ENCODE measurements at places on chromosomes 4 and X.
A peak's percentile ranks its signal among the peaks of the same experiment; 100 is the strongest.

- DNase-seq, result no peak
Observed at GRCh38 chrX:118862091-118862490, 38.5 kb downstream of the ZCCHC12 start.

GRCh38 chrX:2521927-2522386, 21.2 kb upstream of the DHRSX start:
- no peak for DNase-seq

- no peak for DNase-seq
Observed at GRCh38 chr4:74950200-74950599, 17.3 kb downstream of the PARM1 start.

DNA sequence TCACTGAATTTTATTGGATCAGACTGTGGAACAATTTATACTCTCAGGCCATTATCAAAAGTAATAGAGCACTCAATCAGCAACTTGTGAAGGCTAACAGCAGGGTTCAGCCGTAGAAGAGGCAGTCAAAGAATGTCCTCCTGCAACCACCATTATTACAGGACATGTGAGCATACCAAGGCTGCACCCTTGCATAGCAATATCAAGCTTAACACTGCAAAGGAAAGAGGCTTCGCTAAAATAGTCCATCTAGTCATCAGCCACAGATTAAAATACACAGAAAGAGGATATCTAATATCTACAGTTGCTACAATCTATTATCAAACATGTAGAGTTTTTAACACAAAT, 42.9 kb upstream of the TMPRSS11B start:
- no peak for DNase-seq

- DNase-seq, result no peak
Observed at GRCh38 chr4:90543419-90544170, 416.4 kb downstream of the CCSER1 start.

GRCh38 chr4:181702864-181703495, 540.2 kb upstream of the TENM3 start:
- DNase-seq, result no peak

DNA sequence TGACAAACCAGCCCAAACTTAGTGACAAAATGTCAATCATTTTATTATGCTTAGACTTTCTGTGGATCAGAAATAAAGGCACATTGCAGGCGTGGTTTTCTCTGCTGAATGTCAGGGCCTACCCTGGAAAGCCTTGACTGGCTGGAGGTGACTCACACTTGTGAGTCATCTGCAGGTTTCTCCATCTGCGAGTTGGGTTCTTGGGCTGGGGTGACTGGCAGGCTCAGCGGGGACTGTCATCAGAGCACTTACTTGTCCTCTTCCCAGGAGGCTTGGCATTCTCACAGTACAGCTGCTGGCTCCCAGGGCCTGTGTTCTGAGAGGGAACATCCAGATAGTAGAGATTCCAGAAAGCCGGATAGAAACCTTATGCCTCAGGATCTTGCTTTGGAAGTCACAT, 153.8 kb upstream of the AGA start:
- DNase-seq, result peak; percentile 87

- DNase-seq, result peak; percentile 58
Observed at GRCh38 chr4:189060104-189060503, 880.6 kb upstream of the FRG1 start.

DNA sequence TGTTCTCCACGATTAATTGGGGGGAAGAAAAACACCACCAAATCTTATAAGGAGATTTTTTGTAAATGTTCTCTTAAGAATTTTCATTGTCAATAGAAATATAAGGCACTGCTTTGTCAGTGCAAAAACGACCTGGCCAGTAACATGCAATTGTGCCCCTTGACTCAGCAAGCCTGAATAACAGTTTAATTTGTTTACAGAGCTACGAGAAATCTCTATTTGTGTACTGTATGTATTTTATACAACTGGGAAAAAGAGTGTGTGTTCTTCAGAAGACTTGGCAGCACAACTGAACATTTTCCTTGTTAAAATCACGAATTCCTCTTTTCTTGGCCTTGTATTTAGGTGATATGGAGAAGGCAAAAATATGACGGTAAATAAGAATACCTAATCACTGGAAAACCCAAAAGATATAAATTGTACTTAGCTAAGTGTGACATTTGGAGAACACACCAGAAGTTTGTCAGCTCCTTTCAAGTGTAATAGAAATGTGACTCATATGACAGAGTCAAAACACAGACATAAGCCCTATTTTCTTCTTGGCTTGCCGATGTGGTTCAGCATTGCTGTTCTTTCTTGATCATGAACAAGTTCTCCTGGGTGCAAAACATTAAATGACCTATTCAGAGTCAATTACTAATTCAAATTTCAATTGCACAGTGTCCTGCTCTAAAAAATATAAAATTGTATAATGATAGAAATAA, 945.0 kb upstream of the INTU start:
- DNase-seq, result no peak

DNA sequence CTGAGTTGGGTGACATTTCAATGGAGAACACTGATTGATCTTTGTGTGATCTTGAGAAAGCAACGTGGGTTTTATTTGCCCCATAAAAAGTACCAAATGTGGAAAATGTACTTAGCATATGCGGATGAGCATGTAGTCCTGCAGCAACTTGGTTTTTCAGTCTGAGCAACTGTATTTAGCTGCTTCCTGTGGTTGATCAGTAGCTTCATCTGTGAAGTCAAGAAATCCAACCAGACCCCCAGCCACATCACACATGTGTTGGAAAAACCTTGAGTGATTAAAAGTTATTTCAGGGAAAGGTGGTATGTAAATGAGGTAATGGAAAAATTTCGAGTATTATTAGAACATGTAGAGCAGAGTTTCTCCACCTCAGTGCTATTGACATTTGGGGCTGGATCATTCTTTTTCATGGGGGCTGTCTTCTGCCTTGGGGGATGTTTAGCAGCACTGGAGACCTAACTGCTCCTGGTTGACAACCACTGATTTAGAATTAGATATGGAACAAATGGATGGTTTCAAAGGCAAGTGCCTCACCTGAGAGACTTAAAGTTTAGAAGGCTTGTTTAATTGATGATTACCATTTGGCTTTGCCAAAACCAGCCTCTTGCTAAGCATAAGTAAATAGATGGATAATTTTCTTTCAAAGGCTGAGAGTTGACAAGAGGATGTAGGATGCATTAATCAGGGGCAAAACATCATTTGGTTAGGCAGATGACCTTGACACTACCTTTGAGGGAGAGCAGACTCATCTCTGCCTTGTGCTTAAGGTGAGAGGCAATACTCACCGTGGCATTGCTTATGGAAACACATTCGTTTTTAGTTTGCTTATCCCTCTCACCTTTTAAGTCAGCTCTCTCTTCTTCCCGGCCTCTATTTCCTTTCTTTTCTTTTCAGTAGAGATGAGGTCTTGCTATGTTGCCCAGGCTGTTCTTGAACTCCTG, 193.0 kb upstream of the RPS6KA3 start:
- DNase-seq, result no peak

DNA sequence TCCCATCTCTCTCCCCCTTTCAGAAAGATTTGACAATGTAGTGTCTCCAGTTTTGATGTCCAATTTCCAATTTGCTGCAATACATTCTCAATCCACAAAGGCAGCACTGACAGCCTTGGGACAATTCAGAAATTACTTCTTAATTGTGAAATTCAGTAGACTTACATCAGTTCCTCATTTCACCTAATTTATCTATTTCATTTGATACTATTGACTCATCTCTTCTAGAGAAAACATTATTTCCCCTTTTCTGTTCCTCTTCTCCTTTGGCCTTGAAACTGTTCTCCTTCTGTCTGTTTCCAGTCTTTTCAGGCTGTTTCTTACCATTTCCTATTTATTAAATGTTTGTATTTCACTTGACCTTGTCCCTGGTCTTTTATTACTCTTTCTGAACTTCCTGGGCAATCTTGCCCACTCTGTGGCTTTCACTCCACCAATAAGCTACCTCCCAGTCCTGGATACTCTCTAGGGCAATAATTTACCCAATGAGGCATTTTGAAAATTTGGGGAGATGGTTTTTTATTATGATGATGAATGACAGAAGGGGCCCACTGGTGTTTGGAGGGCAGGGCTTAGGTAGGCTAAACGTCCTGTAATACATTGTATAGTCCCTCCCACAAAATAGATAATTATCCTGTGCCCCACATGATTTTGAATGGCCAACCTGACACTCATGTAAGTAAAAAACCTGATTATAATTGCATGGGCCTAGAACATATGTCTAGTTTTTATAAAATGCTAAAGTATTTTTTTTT, 498.0 kb upstream of the BOD1L1 start:
- no peak for DNase-seq

- DNase-seq, result peak; percentile 95
Observed at GRCh38 chr4:84691170-84691691, 108.3 kb downstream of the CDS1 start.

- peak; percentile 59 for DNase-seq
Observed at GRCh38 chr4:2800691-2801596, 8.1 kb downstream of the SH3BP2 start.

DNA sequence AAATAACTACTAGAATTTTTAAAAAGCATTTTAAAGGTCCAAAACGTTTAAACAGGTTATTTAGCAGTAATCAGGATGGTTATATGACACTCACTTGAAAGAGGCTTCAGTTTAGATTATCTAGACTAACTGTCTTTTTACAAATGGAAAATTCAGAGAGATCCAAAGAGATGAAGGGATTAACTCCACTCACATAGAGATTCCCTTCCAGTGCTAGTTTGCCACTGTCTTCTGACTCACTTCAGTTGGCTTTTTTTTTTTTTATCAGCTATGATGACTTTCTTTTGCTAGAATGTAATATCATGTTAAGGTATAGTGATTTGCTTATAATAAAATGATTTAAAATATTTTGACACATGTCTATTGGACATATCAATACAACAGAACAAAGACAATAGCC, 43.8 kb downstream of the GALNT7 start:
- no peak for DNase-seq

DNA sequence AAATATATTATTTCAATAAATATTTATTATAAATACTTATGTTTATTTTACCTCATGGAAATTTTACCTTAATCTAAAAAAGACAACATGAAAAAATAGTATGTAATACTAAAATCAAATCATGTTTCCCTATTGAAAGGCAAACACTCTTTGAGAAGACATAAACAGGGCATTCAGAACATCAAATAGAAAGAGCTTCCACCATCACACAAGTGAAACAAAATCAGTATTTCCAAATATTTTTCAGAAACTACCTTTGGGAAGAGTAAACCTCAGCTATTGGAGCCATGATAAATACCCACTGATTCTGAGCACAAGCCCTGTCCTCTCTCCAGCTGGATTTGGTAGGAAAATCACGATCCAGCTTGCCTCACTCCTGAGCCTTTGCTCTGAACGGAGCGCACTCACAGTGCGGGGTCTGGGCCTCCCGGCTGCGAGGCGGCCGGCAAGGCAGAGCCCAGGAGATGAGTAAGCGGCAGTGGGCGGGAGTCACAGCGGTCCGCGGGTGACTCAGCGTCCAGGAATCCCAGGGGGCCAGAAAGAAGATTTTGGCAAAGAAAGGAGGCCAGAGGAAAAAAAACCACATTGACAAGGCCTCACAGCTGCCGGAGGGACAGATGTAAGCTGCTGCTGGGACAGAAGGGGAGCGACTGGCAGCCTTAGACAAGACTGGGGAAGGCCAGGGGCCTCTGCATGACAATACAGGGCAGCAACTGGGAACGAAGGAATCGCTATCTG, 14.7 kb upstream of the ANXA5 start:
- DNase-seq, result peak; percentile 97

- peak; percentile 90 for DNase-seq
Observed at GRCh38 chr4:17721496-17722355, 59.7 kb downstream of the FAM184B start.
